KG1 (cell line): ENCODE measurements at places on chromosomes 2 and 18.

DNA sequence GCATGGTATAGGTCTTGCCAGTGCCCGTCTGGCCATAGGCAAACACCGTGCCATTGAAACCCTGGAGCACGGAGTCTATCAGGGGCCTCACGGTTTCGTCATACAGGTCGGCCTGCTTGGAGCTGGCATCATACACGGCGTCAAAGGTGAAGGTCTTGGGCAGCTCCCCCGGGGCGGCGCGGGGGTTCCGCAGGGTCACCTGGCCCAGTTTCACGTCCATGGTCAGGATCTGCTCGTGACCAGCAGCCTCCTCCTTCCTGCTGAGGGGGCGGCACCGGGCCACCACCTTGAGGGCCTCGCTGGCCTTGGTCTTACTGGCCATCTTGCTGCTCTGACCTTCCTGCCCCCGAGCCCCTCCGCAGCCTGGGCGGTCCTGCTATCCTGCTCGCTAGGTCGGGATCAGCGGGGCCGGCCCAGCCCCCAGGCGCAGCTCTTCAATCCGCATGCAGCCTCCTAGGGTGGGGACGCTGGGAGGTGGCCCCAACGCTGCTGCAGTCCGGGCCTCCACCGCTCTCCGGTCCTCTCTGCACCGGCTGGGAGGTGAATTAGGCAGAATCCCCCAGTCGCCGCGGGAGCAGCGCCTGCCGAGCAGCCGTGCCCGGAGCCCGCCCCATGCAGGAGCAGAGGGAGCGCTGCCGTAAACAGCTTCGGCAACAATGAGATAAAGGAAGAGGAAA is 563 bp downstream of the KIF3C start:
- no peak for DNase-seq

DNA sequence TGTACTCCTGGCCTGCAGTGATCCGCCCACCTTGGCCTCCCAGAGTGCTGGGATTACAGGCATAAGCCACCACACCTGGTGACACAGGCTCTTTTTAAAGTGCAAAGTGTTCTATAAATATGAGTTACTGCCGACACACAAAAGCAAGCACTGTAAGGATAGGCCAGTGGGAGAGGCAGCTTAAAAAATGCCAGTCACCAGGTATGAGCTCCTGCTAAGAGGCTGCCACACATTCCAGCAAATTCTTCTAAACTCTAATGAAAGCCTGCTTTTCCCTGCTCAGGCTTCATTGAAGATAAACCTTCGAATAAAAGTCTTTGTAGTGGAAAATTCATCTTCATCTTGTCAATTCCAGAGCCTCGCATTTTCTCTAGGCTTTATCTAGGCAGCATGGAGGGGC is 203.0 kb upstream of the PID1 start:
- DNase-seq: no peak

GRCh38 chr2:54503828-54504227 is 47.7 kb downstream of the SPTBN1 start:
- no peak for DNase-seq

DNA sequence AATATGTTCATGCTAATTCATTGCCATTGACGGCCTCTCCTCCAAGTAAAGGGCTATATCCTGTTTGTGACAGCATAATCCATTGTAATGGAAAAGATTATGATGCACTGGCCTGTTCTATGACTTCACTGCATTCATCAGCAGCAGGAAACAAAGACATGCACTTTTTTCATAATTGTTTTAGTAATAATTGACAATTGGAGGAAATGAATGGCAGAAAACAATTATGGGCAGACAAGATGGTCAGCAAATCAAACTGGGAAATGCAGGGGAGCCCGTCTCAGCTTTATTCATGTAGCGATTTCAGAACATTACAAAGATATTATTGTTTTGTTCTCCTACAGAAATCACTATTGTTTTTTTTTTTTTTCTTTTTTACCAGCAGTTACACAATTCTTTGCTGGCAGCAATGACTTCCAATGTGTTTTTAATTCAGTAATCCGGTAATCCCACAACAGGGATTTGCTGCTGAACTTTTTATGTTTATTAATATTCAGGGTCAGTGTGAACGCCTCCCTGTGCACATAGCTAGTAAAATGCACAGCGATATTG is 33.8 kb upstream of the RASGRP3 start:
- DNase-seq: no peak

- DNase-seq: no peak
These were observed 113.8 kb downstream of the THADA start for GRCh38 chr2:43481927-43482542.

- no peak for DNase-seq
These were observed 39.5 kb downstream of the SFXN5 start for GRCh38 chr2:73031725-73032701.
